ENCODE measurements at places on chromosomes 5 and 9. TPM values are rescaled to one million over a fixed set of nuclear protein-coding genes. Genes with fewer than 3 reads are reported as not detected.

NACC2 gene
- total RNA-seq, result 32.1 TPM

PLPP6 gene
- 12.8 TPM for total RNA-seq

RNF183 gene
- not detected for total RNA-seq

PLAC8L1 gene
- total RNA-seq, result 0.26 TPM

FBXW2 gene
- total RNA-seq, result 36.6 TPM

IL7R gene
- total RNA-seq, result 0.46 TPM

IRX1 gene
- not detected for total RNA-seq
